A549 treated with AZD2906 at 1 μM for 4 hours (cell line): ENCODE measurements at places on chromosomes 5 and 9. TPM values are rescaled to one million over a fixed set of nuclear protein-coding genes. Genes with fewer than 3 reads are reported as not detected.

The SPINK13 gene
- 0.24 to 0.66 TPM (median 0.38 TPM) in 5 replicates for total RNA-seq

The ANGPTL2 gene
- total RNA-seq = 0.01 TPM in 1 of 5 replicates, not detected in the others

The TICAM2 gene
- total RNA-seq = 0.66 to 1.3 TPM (median 1.1 TPM) in 5 replicates

The TGFBI gene
- total RNA-seq = 1,379 to 2,010 TPM (median 1,737 TPM) in 5 replicates

The ANKRD33B gene
- total RNA-seq = 10.2 to 11.6 TPM (median 10.6 TPM) in 5 replicates

The BASP1 gene
- total RNA-seq = 183 to 220 TPM (median 215 TPM) in 5 replicates

The DOCK8 gene
- total RNA-seq = 0.29 to 0.71 TPM (median 0.51 TPM) in 5 replicates

The PLPPR1 gene
- not detected in 5 replicates for total RNA-seq

The ZNF883 gene
- 0.64 to 0.77 TPM (median 0.67 TPM) in 5 replicates for total RNA-seq

The ETF1 gene
- total RNA-seq = 112 to 143 TPM (median 116 TPM) in 5 replicates

The LRRC26 gene
- 0.39 to 1.9 TPM (median 1.2 TPM) in 5 replicates for total RNA-seq

The FRMD3 gene
- total RNA-seq = 4.8 to 5.8 TPM (median 5.4 TPM) in 5 replicates

The PHYHD1 gene
- 0.20 to 0.33 TPM (median 0.25 TPM) in 5 replicates for total RNA-seq

The GFI1B gene
- total RNA-seq = 0.07 to 0.11 TPM (median 0.10 TPM) in 4 of 5 replicates, not detected in the other

The LCN2 gene
- total RNA-seq = 3.3 to 6.9 TPM (median 3.6 TPM) in 5 replicates

The SLC27A6 gene
- 0.03 to 0.07 TPM (median 0.05 TPM) in 4 of 5 replicates, not detected in the other for total RNA-seq

The ARHGEF37 gene
- total RNA-seq = 2.4 to 2.8 TPM (median 2.6 TPM) in 5 replicates

The CHSY3 gene
- total RNA-seq = 0.06 to 0.09 TPM (median 0.07 TPM) in 5 replicates

The BAAT gene
- total RNA-seq = 0.31 to 0.49 TPM (median 0.46 TPM) in 5 replicates

The NELFB gene
- total RNA-seq = 46.9 to 62.8 TPM (median 58.2 TPM) in 5 replicates

The ASPN gene
- total RNA-seq = not detected in 5 replicates
